ENCODE measurements at places on chromosomes 16 and 17.

DNA sequence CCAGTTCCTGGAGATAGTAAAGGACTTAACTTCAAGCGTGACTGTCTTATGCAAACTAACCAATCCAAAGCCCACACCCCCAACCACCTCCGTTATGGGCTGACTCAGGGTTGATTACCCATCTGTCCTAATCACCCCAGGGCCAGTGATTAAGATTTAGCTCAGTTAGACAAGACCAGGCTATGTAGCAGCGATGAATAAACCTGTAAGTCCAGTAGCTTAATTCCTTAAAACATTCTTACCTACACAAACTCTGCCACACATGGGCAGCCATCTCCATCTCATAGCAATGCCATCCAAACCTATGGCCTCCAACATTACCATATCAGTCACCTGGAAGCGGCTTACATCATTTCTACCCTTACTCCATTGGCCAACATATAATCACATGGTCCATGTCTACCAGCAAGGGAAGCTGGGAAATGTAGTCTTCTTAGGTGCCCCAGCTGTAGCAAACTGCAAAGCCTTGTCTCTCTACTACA, 266.7 kb downstream of the SHISA9 start:
- DNase-seq = no peak

- no peak for DNase-seq
Observed at GRCh38 chr17:72176951-72177660, 56.3 kb downstream of the SOX9 start.

- DNase-seq = no peak
Observed at GRCh38 chr16:84344781-84345180, 23.6 kb upstream of the ATP2C2 start.

DNA sequence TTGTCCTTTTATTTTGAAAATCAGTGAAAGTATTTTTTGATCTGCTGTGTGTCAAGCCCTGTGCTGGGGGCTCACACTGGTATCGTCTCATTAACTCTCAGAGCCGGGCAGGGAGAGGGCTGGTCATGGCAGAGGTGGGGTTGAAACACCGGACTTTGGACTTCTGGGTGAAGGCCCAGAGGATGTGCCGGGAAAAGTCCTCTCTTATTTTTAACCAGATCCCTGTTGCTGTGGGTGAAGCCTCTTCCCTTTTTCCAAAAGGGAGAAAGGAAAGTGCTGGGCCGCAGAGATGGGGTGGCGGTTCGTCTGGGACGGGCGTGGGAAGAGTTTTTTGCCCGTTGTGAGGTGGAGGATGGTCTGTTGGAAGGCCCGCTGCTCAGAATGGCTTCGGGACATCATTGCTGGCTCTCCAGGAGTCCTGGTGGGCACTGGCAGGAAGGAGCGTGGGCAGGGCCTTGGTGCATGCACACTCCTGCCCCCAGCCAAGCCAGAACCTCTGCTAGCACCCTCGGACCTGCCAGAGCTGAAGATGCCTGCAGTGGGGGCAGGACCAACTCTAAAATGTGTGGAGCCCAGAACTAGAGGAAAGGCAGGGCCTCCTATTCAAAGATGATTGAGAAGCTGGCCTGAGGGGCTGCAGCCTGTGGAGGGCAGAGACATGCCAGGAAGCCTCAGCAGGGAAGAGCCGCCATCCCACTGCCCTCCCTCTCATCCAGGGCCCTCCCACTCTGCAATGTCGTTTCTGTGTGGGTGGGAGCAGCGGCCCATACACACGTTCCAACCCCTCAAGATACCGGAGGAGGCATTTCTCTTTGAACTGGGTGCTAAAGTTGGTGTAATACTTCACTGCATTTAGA, 213.2 kb downstream of the CCDC182 start:
- DNase-seq = no peak

- DNase-seq = no peak
Observed at GRCh38 chr17:64377769-64378282, 12.8 kb downstream of the PECAM1 start.

GRCh38 chr16:50697881-50698767, 4.7 kb downstream of the NOD2 start:
- DNase-seq = peak; percentile 48

DNA sequence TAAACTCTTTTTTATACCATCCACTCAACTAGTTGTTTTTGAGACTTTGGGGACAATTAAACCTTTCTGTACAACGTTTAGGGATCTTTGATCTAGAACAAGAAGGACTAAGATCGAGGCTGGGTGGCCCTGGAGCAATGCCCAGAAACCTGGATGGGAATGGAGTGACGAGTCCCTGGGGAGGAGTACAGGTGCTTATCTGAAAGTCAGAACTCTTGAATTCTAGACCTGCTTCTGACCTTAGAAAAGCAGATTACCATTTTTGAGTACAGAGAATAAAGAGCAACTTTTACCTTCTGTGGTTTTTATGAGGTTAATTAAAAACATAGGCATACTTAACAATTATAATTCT, 17.8 kb downstream of the UBE2Z start:
- DNase-seq = no peak

DNA sequence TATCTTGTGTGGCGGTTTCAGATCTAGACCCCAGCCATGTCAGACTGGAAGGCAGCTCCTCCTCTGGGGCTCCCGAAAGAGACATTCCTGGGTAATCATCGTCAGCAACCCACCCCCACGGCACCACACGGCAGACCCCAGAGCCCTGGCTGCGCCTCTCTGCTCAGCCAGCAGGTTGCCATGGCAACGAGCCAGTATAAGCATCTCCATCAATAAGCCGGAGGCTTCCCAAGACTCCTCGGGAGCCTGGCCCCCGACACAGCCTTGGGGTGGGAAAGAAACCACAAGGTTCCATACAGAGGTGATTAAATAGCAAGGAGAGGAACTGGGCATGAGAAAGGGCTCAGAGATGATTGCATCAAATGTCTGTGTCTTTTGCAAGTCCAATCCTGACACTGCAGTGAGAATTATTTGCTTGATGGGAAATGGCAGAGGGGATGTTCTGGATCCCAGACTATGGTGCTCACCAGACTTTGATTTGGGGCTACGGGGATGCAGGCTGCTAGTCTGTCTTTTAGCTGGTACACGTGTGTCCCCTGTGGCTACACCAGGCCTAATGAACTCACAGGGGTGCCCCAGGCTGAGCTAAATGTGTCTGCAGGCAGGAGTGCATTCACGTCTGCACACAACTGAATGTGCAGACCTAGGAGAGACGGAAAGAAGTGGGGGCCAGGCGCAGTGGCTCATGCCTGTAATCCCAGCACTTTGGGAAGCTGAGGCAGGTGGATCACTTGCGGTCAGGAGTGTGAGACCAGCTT, 320.5 kb upstream of the TNRC6C start:
- no peak for DNase-seq

GRCh38 chr16:1808691-1809090, 15.2 kb upstream of the IGFALS start:
- DNase-seq = no peak

DNA sequence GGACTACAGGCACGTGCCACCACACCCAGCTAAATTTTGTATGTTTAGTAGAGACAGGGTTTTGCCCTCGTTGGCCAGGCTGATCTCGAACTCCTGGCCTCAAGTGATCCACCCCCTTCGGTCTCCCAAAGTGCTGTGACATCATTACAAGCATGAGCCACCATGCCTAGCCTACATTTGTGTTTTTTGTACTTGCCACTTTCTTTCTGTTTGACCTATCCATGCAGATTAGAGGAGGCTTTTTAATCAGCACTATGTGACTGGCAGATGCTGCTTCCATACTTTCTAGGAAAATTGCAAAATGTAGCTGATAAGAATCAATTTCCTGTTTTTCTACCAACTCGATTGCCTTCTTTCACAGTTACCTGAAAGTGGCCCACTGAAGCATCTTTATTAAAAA, 57.3 kb downstream of the B9D1 start:
- DNase-seq = no peak

DNA sequence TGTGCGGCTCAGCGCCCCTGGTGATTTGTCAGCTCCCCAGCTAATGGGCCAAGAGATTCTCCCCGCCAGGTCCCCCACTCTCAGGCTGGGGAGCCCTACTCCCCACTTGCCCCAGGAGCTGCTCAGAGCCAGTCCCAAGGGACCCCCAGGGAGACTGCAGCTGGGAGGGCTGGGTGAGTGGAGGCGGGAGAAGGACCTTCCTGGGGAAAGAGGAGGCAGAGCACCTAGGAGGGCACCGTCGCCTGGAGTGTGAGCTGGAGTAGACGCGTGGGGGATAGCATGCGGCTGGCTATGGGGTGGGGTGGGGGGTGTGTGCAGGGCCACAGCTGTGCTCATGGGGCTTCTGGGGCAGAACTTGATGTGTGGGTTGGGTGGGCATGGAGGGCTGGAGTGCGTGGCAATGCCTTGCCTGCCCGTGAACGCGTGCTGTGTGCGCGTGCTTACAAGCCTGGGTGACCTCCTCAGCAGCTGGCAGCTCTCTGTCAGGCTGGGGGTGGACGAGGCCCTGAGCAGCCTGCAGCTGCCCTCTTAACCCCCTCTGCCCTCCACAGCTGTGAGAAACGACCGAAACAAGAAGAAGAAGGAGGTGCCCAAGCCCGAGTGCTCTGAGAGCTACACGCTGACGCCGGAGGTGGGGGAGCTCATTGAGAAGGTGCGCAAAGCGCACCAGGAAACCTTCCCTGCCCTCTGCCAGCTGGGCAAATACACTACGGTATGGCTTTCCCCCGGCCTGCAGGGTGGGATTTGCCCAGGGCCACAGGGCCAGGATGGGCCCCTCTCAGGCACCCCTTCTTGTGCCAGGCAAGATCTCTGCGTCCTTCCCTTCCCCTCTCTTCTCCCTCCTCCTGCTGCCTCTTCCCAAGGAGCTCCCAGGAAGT, 12.9 kb downstream of the GJD3 start:
- DNase-seq = no peak

GRCh38 chr17:56987283-56987834, 9.4 kb downstream of the SCPEP1 start:
- no peak for DNase-seq

DNA sequence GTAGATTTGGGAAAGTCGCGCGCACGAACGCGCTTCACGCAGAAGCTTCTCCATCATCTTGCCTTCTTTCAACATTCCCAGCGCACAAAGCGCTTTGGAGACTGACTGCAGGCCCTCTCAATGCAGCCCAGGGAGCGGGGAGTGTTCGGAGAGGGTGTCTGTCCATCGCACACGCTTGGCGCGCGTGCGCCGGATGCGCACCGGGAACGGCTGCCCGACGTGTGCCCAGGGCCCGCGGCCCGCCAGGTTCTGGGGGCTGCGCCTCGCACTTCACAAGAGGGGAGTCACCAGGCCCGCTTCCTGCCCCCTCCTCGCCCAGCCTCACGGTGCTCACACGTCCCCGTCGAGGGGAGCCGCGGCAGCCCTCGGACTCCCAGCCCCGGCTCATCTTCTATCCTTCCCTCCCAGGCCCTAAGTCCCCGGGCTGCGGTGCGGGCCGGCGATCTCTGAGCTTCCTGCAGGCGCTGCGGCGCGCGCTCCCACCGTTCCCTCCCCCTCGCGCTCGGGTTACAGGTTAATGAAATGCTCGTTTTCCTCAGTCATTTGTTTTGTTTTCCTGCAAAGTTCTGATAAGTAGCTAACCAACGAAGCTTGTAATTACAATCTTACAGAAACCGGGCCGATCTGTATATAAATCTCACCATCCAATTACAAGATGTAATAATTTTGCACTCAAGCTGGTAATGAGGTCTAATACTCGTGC, 2.8 kb upstream of the IRX3 start:
- no peak for DNase-seq

- no peak for DNase-seq
Observed at GRCh38 chr17:31693433-31694220, 165.4 kb downstream of the COPRS start.

DNA sequence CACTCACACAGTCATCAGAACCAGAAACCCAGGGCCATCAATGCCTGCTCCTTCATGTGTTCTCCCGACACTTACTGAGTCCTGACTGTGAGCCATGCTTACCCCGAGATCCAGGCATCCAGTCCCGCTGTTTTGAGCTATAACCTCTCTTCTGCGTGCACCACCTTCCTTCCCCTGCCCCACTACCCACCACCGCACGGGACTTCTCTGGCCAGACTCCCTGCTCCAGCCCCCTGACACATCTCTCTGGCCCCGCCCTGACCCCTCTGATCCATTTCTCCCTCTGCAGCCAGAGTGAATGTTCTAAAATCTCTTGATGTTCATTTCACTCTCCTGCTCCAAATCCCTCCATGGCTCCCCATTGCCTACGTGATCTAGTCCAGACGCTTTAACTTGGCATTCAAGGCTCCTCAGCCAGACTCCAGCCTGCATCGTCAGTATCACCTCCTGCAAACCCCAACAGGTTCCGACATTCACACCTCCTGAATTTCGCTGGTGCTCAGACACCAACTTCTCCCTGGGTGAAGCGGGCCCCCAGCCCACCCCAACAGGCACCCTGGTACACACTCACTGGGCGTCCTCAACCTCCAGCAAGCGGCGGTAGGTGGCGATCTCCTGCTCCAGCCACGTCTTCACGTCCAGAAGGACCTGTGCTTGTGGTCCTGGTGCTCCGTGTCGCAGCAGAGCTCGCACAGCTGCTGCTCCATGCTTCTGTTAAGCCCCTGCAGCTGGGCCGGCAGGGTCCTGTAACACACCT, 3.1 kb upstream of the KRT17 start:
- no peak for DNase-seq

- DNase-seq = no peak
Observed at GRCh38 chr17:77097631-77098180, 43.1 kb upstream of the SEC14L1 start.

- DNase-seq = no peak
Observed at GRCh38 chr16:12664164-12664733, 139.4 kb downstream of the CPPED1 start.
